ENCODE measurements at places on chromosomes 11 and 22.

- DNase-seq: no peak
Measured at GRCh38 chr11:34749666-34750659, 129.1 kb downstream of the EHF start.

GRCh38 chr22:49284056-49284784 lies 543.5 kb downstream of the BRD1 start:
- no peak for DNase-seq

- DNase-seq: no peak
Measured at GRCh38 chr11:131248588-131248987, 121.8 kb upstream of the NTM start.

DNA sequence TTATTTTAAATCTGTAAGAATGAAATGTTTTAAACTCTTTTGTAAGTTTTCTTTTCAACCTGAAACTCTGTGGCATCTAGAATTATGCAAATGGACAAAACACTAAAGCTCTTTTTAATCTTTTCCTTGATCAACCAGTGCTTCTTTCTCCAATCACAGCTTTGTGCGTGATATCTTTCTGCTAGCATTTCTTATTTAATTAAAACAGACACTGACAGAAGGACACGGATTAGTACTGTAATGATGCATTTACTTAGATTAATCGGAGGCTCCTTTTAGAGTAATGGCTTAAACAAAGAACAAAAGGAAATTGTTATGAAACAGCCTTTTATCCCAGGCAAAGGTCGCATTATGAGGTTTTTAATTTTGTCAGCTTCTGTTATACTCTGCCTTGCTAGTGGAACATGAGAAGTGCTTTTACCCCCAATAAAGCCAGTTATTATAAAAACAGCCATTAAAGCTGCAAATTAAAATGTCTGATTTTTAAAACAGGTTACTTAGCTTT lies 48.5 kb upstream of the SOX6 start:
- DNase-seq: no peak

- no peak for DNase-seq
Measured at GRCh38 chr11:132054822-132055221, 684.4 kb downstream of the NTM start.

GRCh38 chr22:35380537-35381423 lies at the start of gene HMOX1:
Gene HMOX1, plus strand, starts transcription at chr22:35381096. Its CDS starts 78 bp downstream, at chr22:35381174.
- DNase-seq: no peak
